CD8-positive, alpha-beta memory T cell (primary cell): ENCODE measurements at places on chromosomes 2 and 18.

GRCh38 chr2:126655051-126655450, 907 bp upstream of the GYPC start:
- no peaks in the 10 kb centered on the region for H3K27me3 ChIP-seq
- H3K4me1 ChIP-seq = peaks cover 36% of the 10 kb centered on the region
- no peaks in the 10 kb centered on the region for H3K36me3 ChIP-seq
- no peak for DNase-seq
- H3K27ac ChIP-seq = peak overlapping the region; percentile 86

DNA sequence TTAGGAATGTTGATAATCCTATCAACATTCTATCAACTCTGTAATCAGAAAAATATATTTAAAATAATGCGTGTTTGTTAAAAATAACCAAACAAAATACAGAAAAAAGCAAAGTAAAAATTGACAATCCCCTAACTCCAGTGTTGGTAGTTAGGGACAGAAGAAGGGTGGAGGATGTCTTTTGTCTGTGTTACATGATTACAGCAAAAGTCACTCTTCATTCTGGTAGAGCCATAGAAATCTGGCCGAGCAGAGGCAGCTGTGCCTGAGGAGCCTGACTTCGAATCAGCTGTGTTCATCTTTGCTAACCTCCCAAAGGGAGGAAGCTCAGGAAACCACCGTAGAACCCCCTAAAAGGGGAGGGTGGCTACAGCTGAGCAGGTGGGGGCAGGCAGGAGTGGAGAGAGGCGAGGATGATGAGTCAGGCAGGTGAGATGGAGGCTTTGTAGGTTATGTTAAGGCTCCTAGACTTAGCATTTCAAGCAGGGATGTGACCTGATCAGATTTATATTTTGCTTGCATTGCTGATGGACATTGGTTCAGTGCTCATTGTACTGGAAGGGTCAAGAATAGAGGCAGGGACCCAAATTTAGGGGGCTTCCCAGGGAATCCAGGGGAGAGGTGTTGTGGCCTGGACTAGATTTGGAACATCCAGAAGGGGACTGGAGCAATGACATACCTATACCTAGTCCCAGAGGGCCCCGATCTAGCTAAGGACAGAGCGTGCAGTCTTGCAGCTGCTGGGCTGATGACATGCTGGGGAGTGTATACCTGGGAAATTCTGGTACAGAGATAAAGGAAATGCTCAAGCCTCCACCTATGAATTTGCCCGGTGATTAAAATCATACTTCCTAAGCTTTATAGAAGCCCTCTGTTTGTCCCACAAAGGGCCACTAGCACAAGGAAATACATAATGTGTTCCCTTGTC, 95.7 kb downstream of the NEDD4L start:
- DNase-seq = no peak
- no peaks in the 10 kb centered on the region for H3K36me3 ChIP-seq
- H3K27ac ChIP-seq = no peak overlapping the region
- no peaks in the 10 kb centered on the region for H3K4me1 ChIP-seq
- no peak overlapping the region for H3K4me3 ChIP-seq

GRCh38 chr18:8742387-8743361, 37.3 kb downstream of the MTCL1 start:
- H3K4me1 ChIP-seq = peaks cover 38% of the 10 kb centered on the region
- DNase-seq = no peak
- no peak overlapping the region for H3K27ac ChIP-seq
- H3K36me3 ChIP-seq = no peaks in the 10 kb centered on the region

DNA sequence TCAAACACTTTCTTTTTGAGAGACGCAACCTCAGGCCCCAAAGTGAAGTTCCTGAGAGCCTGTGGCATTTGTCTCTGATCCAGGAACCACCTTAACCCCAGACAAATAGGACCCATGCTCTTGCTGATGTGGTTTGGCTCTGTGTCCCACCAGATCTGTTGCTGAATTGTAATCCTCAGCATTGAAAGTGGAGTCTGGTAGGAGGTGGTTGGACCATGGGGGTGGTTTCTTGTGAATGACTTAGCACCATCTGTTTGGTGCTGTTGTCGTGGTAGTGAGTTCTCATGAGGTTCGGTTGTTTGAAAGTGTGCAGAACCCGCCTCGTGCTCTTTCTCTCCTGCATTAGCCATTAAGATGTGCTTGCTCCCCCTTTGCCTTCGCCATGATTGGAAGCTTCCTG, 252.6 kb downstream of the FAM210A start:
- H3K27ac ChIP-seq = no peak overlapping the region
- DNase-seq = no peak
- no peaks in the 10 kb centered on the region for H3K27me3 ChIP-seq
- H3K36me3 ChIP-seq = no peaks in the 10 kb centered on the region
- peaks cover 4% of the 10 kb centered on the region for H3K4me1 ChIP-seq

GRCh38 chr18:32478317-32478716, 7.6 kb upstream of the GAREM1 start:
- DNase-seq = no peak
- H3K4me1 ChIP-seq = no peaks in the 10 kb centered on the region
- no peaks in the 10 kb centered on the region for H3K36me3 ChIP-seq
- H3K27me3 ChIP-seq = peaks cover 6% of the 10 kb centered on the region
- no peak overlapping the region for H3K4me3 ChIP-seq

DNA sequence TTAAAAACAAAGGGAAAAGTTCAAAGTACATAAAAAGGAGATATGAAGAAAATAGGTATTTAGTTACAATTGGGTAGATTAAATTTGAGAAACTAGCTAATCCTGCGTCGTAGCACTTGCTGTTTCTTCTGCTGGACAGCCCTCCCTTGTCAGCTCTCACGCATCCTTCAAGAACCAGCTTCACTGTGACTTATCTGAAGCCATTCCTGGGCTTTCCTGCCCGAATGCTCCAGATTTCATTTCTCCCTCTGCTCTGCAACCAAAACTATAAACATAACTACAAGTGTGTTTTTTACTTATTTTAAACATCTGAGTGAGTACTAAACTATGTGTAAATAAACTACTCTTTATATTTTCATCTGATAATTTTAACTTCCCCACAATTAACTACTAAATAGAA, 149.2 kb downstream of the MTCL1 start:
- H3K36me3 ChIP-seq = no peaks in the 10 kb centered on the region
- H3K4me3 ChIP-seq = no peak overlapping the region
- no peak overlapping the region for H3K27ac ChIP-seq

- no peak overlapping the region for H3K4me3 ChIP-seq
- no peaks in the 10 kb centered on the region for H3K27me3 ChIP-seq
- H3K27ac ChIP-seq = no peak overlapping the region
These were observed 513.9 kb upstream of the NXPH2 start for GRCh38 chr2:139293992-139294548.

- no peak for DNase-seq
- no peak overlapping the region for H3K27ac ChIP-seq
- H3K36me3 ChIP-seq = no peaks in the 10 kb centered on the region
- no peak overlapping the region for H3K4me3 ChIP-seq
These were observed 664.9 kb downstream of the KCNJ3 start for GRCh38 chr2:155363349-155363888.

GRCh38 chr2:177058747-177059146, 153.8 kb upstream of the HNRNPA3 start:
- no peak overlapping the region for H3K4me3 ChIP-seq
- no peak overlapping the region for H3K27ac ChIP-seq
- no peaks in the 10 kb centered on the region for H3K36me3 ChIP-seq
- no peaks in the 10 kb centered on the region for H3K27me3 ChIP-seq

DNA sequence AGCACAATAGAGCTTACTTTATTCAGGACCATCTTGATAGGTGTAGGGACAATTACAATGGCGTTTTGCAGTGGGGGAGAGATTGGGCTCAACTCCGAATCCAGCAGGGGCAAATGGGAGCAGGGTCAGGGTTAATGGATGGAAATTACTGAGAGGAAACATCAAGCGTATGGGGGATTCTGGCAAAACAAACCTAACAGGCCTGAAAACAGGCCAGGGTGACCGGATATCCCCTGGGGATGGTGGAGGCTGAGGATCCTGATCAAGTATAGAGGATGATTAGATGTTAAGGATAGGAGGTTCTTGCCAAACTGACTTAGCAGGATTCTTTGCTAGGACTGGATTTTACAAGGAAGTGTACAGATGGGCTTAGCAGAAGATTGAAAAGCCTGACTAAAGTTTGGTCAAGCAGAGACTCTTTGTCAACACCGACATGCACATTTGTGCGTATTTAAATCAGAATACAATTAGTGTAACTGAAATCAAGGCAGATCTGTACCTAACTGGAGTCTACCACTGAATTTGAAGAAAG, 54.5 kb upstream of the GPR45 start:
- H3K4me3 ChIP-seq = no peak overlapping the region
- no peaks in the 10 kb centered on the region for H3K36me3 ChIP-seq
- H3K27me3 ChIP-seq = peaks cover 4% of the 10 kb centered on the region

DNA sequence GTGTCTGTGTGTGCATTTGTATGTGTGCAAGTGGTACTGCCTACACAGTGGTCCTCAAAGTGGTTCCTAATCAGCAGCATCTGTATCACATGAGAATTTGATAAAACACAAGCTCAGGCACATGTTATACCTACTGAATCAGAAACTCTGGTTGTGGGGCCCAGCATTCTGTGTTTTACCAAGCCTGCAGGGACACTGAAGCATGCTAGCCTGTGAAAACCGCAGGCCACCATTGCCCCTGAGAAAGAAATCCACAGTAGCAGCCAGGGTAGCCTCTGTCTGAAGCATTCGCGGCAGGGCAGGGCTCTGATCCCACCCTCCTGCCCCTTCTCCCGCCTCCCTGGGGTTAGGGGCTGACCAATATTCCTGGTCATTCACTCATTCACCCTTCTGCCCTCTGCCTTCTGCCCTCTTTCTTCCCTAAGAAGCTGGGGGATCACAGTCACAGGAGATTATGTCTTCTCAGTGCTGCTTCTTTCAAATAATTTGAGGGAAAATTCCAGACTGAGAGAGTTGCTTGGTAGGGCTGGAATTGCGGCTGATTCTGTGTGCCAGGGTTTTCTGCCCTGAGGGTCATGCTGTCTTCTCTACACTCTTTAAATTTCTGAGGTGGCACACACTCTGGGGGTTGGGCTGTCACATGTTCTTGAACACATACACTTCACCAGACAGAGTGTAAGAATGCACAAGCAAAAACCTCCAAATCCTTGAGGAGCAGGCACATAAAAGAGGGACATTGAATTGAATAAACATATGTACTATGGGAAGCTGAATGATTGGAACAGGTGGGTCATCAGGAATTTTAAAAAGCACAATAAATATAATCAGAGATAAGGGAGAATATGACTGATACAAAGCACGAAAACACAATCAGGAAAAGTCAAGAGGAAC, 126.6 kb upstream of the SEC11C start:
- H3K4me3 ChIP-seq = no peak overlapping the region
- no peaks in the 10 kb centered on the region for H3K27me3 ChIP-seq
- no peak overlapping the region for H3K27ac ChIP-seq
- DNase-seq = no peak
- no peaks in the 10 kb centered on the region for H3K36me3 ChIP-seq
